ENCODE measurements at places on chromosomes 6 and 20.

DNA sequence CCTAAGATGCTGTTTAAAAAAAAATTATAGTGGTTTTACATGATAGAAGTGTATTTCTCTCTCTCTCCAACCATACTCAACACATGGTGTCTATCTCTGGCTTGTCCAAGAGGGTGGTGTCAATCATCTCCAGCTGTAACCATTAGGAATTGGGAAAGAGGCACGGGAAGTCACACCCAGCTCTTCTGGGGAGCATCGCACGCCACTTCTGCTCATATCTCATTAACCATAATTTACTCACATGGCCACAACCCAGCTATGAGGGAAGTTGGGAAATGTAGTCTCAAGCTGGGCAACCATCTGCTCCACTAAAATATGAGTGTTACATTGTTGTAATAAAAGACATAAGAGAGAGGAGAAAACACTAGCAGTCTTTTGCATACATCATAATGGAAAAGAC, 30.4 kb upstream of the TSHZ2 start:
- no peak for DNase-seq

- DNase-seq = no peak
Observed at GRCh38 chr20:36391456-36391855, 85.3 kb downstream of the DLGAP4 start.

DNA sequence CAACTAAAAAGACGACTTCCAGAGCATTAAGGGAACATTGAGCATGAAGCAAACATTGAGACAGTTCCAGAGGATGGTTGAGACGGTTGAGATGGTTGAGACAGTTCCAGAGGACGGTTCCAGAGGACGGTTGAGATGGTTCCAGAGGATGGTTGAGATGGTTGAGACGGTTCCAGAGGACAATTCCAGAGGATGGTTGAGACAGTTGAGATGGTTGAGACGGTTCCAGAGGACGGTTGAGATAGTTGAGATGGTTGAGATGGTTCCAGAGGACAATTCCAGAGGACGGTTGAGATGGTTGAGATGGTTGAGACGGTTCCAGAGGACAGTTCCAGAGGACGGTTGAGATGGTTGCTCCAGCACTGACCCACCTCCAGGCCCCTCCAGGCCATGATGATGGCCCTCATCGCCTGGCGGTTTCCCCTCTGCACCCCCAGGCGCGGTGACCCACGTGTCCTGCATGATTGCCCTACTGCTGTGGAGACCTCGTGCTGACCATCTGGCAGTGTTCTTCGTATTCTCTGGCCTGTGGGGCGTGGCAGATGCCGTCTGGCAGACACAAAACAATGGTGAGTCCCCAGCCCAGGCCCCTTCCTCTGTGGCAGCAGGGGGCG, 16.3 kb downstream of the UNC93A start:
- no peak for DNase-seq

GRCh38 chr6:166757232-166758135, 130.4 kb upstream of the RPS6KA2 start:
- no peak for DNase-seq

- no peak for DNase-seq
Observed at GRCh38 chr6:160500639-160501038, 152.5 kb downstream of the SLC22A3 start.

GRCh38 chr20:18431206-18431605, 35.6 kb downstream of the DZANK1 start:
- DNase-seq = peak; percentile 28

GRCh38 chr6:76852776-76853175, 610.5 kb downstream of the HTR1B start:
- DNase-seq = peak; percentile 27

- DNase-seq = no peak
Observed at GRCh38 chr6:3820563-3820962, 28.6 kb upstream of the FAM50B start.

- DNase-seq = no peak
Observed at GRCh38 chr6:147603392-147604081, 95.0 kb downstream of the SAMD5 start.

GRCh38 chr6:6221787-6222535, 98.5 kb downstream of the F13A1 start:
- DNase-seq = no peak

All from amniotic epithelial cell (primary cell).